ENCODE measurements at places on chromosomes 7 and 10.

DNA sequence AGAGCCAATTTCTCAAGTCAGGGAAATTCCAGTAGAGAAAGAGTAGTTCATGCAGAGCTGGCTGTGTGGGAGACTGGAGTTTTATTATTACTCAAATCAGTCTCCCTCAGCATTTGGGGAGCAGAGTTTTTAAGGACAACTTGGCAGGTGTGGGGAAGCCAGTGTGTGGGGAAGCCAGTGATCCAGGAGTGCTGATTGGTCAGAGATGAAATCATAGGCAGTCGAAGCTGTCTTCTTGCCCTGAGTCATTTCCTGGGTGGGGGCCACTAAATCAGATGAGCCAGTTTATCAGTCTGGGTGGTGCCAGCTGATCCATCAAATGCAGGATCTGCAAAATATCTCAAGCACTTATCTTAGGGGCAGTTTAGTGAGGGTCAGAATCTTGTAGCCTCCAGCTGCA is 194.6 kb upstream of the NRG3 start:
- DNase-seq: no peak

GRCh38 chr10:5645944-5646617 is 20.3 kb downstream of the ASB13 start:
- no peak for DNase-seq

- DNase-seq: peak; percentile 95
Measured at GRCh38 chr7:79182283-79182682, 271.2 kb downstream of the MAGI2 start.

- DNase-seq: no peak
Measured at GRCh38 chr7:88090671-88091070, 129.2 kb downstream of the SRI start.

DNA sequence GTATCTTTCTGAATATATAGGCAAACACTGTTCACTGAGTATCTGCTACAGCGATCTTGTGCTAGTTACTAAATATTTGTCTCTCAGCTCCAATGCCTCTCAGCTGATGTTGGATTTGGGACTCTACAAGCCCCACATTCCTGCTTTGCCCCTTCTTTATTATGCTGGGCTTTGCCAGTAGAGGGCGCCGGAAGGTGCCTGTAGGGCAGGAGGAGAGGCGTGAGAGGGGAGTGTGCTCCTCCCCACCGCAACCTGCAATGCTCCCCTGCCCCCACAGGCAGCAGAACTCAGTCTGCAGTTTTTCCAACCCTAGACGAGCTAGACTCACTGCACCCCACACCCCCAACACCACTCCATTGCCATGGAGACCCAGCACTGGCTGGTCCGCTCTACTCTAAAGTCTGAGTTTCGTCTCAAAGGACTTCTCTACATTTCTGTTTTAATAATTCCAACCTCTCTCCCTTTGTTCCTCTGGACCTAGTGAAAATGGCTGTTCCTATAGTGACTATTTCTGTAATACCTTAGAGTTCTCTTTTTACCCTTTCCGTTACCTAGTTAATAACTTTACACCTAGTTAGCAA is 337.6 kb downstream of the CCSER2 start:
- no peak for DNase-seq

GRCh38 chr10:132793213-132793612 is 7.3 kb upstream of the NKX6-2 start:
- DNase-seq: no peak

DNA sequence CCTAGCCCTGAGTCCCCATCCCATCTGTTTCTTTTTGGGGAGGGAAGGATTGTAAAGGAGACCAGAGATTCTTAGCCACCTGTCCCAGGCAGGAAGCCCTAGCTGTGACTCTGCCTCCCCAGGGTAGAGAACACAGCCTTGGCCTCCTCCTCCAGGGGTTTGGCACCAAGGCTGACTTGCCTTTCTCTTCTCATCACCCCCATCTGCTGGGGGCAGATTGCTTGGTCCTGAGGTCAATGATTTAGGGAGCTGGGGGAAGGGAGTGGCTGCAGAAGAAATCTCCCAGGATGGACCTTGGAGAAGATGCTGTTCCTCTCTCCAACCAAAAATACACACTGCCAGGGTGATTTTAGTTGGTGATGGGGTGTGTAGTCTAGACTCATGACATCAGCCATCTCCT is 2.6 kb upstream of the MNX1 start:
- no peak for DNase-seq

- no peak for DNase-seq
Measured at GRCh38 chr10:122140461-122140902, 130.6 kb upstream of the BTBD16 start.

DNA sequence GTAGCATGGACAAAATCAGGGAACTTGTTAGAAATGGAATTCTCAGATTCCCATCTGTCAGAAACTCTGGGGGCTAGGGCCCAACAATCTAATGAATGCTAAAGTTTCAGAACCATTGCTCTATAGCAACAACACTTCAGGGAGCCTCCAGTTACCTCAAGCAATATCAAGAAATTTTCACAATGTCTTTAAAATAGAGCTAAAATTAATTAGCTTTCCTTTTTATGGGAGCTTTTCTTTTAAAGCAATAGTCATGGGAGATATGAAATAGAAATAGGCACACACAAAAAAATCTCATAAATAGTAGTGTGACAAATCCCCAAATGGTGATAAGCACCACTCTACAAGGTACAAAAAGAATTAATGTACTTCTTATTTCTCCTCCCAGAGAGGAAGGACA is 80.9 kb downstream of the AASS start:
- no peak for DNase-seq

- DNase-seq: no peak
Measured at GRCh38 chr7:95863623-95864022, 91.3 kb downstream of the DYNC1I1 start.

GRCh38 chr7:55179931-55180682 is 161.3 kb downstream of the EGFR start:
- DNase-seq: no peak

DNA sequence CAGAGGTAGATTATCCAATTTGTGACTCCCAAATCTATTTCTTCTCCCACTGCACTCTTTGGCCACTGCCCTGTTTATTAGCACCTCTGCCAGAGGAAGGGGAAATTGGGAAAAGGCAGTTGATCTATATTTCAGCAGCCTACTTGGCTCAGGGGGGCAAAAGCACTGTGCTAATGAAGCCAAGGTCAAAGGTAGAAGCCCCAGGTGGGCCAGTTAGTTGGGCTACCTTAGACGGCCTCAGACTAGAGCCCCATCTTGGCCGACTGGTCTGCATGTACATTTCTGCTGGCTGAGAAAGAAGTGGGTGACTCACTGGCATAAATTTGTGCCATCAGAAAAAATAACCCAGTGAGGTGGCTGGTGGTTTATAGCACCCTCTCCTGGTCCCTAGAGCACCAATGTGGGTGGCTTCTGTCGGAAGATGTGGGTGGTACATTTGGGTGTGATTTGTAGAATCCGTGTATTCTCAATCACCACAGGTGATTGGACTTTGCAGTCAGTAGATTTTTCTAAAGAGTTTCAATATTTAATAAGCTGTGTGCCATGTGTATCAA is 293.3 kb upstream of the MKI67 start:
- no peak for DNase-seq

DNA sequence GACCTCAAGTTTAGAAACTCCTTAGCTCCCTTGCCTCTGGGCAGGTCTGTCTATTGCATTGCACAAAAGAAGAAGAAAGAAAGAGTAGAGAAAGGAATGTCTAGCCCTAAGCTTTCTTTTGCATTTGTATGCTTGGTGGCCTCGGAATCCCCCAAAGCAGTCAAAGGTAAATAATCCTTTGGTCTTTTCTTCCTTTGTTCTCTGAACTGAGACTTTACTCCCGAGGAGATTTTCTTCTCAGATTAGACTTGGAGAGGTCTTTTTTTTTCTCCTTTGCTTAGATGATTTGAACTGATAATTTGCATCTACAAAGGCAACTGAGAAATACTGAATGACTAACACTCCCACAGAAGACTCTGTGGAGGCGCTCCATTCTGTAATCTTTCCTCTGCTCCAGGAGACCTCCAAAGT is 93.2 kb downstream of the AKR1D1 start:
- peak; percentile 14 for DNase-seq

DNA sequence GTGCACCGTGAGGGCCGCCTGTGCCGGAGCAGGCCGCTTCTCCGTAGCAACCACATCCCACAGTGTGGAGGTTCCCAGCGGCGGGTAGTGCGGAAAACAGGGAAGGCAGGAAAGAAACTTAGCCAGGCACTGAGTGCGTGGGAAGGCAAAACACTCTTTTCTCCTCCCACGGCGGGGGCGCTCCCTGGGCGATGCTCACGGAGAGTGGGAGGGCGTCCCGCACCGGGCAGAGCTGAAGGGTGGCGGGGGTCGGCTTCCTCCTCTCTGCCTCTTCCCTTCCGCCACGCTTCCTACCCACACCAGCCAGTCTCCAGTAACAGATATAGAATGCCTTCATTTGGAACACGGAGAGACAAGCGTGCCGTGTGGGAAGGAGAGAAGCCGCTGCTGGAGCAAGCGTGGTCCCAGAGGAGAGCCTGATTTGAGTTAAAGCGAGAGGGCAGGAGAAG is 252.5 kb downstream of the PAXIP1 start:
- DNase-seq: no peak

DNA sequence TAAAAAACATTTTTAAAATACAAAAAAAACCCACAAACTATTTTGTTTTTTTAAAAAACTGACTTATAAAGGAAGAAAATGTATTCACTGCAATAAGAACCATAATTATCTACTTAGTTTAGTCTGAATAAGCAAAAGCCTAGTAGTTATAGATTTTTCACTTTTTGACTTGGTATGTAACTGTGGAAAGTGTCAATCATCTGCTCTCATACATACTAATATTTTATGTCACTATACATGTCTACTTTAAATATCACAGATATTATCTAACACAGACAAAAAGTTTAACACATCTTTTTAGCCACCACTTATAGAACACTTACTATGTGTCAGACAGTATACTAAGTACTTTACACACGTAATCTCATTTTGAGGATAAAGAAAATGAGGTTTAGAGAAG is 3.2 kb upstream of the JMJD1C start:
- DNase-seq: no peak

DNA sequence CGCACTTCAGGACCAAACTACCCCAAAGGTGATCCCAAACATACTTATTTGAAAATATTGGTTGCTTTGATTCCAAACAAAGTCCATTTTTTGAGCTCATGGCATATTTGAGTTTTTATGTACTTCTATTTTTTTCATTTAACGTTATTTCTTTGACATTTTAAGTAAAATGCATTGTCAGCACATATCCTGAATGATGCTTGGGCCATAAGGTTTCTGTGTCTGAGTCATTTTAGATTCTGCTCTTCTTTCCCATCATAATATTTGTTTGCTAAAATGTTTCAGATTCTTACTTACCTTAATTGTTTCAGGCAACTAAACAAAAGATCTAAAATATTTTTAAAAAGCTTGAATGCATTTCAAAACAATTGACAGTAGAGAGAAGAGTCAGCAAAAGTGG is 998.2 kb downstream of the REEP3 start:
- no peak for DNase-seq

- no peak for DNase-seq
Measured at GRCh38 chr7:38664972-38665371, 33.8 kb upstream of the AMPH start.

GRCh38 chr10:75825235-75825634 is 393.8 kb downstream of the LRMDA start:
- DNase-seq: no peak

- DNase-seq: peak; percentile 91
Measured at GRCh38 chr10:22554461-22555182, 159.8 kb downstream of the PIP4K2A start.

DNA sequence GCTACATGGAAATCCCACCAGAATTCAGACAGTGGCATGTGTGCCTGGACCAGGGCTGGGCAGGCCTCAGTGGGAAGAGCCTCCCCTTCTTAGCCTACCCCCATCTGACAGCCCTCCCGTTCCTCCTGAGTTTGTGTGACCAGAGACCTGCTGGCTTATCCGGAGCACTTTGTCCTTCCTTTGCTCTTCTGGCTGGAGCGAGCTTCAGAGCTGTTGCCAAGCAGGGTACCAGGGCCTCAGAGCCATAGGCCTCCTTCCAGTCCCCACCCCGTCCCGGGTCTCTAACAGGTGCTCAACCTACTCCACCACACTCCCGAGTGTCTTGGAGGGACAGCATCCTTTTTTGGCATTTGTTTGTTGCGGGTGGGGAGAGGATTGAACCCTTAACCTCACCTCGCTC is 26.5 kb upstream of the TRIM8 start:
- no peak for DNase-seq

DNA sequence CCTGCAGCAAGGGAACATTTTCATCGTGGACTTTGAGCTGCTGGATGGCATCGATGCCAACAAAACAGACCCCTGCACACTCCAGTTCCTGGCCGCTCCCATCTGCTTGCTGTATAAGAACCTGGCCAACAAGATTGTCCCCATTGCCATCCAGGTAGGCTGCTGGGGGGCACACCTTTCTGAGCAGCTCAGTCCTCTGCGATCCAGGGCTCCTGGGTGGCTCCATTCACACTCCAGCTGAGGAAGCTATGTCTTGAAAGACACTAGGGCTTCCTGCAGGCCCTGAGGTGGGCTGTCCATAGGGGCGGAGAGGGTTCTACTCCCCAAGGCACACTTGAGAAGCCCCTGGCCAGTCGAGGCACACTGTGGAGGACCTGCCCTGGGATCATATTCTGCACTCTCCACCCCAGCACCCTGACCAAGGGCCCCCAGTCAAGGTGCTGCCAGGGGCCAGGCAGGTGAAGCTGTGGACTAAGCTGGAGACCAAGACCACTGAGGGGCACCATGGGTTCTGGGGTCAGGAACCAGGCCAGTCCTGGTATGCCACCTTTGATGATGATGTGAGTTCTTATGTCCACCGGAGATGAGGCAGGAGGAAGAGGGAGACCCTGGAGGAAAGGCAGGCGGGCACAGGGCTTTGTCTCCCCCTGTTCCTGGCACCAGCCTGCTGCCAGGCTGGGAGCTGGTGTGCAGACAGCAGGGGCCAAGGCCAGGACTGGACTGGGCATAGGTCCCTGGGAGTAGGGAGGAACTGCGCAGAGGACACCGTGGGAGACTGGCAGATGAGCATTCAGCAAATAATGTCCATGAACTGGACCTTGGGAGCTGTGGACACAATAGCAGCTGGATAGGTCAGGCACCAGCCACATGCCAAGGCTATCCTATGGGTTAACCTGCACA is 54.8 kb downstream of the ALOX5 start:
- DNase-seq: no peak

GRCh38 chr7:127741764-127742375 is 89.9 kb downstream of the SND1 start:
- no peak for DNase-seq

DNA sequence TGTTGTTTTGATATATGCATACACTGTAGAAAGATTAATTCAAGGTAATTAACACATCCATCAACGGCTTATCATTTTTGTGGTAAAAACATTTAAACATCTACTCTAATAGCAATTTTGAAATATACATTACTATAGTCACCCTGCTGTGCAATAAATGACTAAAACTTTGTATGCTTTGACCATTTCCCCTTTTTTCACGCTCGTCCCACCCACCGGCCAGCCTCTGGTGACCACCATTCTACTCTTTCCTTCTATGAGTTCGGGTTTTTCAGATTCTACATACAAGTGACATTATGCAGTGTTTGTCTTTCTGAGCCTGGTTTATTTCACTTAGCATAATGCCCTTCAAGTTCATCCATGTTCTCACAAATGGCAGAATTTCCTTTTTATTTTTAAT is 21.3 kb downstream of the CYCS start:
- no peak for DNase-seq

GRCh38 chr7:88095-88926 is 104.1 kb upstream of the FAM20C start:
- DNase-seq: no peak
